ENCODE measurements at places on chromosomes 16 and 17.

GRCh38 chr17:661509-661908, 53.1 kb downstream of the VPS53 start:
- ATAC-seq, result no peak

GRCh38 chr16:69867784-69868560, 83.2 kb upstream of the CLEC18A start:
- no peak for ATAC-seq

DNA sequence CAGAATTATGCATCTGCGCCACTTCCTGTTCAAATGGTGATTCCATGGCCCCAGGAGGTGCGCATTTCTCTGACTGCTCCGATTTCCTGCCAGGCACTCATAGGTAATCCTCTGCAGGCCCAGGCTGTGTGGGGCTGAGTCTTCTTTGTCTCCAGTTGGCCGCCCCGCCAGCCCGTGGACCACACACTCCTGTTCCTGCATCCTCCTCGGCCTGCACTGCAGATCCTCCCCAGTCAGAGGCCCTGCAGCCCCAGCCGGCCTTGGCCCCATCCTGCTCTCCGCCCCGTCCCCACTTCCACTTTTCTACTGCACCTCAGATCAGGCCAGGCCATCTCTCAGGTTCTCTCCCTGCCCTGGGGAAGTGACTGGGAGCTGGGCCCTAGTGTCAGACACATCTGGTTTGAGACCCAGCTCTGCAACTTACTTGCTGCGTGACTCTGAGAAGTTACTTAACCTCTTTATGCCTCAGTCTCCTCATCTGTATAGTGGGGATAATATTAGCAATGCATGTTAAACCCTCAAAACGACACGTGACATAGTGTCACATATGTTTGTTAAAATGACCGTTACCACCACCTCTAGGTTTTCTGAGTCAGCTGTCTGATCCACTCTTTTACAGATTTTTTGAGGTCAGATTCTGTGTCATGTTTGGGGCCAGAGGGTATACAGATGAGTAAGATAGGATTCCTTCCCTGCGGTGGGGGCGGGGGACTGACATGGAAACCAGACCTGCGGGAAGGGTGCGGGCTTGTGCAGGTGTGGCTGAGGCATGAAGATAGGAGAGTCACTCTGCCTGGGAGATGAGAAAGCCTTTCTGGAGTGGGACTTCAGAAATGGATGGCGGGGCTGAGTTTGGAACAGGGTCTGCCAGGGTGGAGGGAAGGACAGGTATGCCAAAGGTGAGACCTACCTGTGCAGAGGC, 12.8 kb downstream of the RAB11FIP4 start:
- no peak for ATAC-seq

- no peak for ATAC-seq
Observed at GRCh38 chr16:84427553-84427952, 59.2 kb downstream of the ATP2C2 start.

DNA sequence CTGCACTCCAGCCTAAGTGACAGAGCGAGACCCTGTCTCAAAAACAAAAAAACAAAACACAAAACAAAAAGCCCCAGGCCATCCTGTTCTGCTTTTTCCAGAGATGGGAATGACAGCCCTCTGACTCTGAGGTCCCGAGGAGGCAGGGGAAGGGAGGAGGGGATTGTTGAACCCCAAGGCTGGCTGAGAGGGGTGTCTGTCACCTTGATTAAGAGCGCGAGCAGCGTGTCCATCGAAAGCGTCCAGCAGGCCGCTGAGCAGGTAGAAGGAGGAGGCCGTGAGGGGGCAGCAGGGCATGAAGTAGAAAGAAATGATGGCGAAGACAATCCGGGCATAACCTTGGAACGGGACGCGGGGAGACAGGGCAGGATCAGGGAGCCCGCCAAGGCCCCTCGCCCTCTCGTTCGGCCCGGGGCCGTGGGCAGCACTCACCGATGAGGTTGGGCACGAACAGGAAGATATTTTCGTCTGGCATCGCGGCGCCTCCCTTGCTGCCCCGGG, 593 bp downstream of the CDIPT start:
- no peak for ATAC-seq

GRCh38 chr17:4947411-4948165, 742 bp downstream of the PFN1 start:
- ATAC-seq, result peak; percentile 11

GRCh38 chr16:68070249-68070730, 14.9 kb upstream of the NFATC3 start:
- peak; percentile 15 for ATAC-seq

DNA sequence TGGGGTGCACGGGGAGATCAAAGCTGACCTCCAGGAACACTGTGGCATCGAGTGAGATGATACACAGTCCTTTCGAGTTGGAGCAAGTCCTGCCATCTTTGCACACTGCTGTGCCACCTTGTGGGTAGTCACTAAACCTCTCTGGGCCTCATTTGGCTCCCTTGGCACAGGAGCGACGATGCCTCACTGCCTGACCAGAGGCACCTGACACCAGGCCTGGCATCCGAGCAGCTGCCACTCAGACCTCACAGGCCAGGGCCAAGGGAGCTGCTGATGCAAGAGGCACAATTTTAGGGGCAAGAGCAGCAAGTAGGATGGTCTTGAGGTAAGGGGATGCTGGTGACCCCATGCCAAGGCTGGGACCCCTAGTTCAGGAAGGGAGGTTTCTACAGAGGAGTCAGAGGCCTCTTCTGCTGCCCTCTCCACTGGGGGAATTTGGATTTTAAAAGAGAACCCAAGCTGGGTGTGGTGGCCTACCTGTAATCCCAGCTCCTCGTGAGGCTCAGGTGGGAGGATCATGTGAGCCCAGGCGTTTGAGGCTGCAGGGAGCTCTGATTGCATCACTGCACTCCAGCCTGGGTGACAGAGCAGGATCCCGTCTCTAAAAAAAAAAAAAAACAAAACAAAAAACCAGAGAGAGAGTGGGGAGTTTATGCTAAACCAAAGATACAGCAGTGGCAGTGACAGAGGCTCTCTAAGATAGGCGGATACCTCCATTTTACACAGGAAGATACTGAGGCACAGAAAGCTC, 6.7 kb upstream of the ADGRG1 start:
- no peak for ATAC-seq

DNA sequence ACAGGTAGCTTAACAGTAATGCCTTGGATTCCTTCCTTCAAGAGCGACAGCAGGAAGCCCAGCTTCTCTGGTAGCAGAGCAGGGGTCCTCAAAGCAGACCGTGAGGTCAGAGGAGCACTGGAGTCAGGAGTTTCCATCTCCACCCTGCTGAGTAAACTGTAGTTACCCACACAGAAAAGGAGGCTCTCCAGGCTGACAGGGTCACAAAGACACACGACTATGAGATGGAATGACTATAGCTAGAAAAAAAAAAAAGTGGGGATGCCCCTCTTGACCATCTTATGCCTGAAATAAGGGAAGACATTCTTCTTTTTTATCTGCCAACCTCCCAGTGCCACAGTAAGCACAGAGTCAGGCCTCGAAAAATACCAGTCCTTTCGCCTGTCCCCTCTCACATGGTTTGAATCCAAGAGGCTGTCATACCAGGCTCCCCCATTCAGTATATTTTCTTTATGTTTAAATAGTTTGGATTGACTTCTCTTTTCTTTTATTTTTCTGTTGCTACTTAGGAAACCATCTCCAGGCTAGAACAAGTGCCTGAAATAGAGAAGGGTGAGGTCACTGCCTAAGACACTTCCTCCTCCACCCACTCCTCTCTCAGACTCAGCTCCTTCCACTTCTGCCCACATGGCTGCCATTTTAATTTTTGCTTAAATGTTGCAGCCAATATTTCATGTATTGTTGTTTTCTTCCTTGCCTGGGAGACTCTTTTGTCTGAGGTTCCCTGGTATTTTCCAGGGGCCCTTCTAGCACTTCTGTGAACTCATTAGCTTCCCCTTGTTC, 707.4 kb downstream of the MAF start:
- peak; percentile 25 for ATAC-seq
